ENCODE measurements at places on chromosomes 2 and 18. TPM values are rescaled to one million over a fixed set of nuclear protein-coding genes. Genes with fewer than 3 reads are reported as not detected.
A peak's percentile ranks its signal among the peaks of the same experiment; 100 is the strongest.

- H3K36me3 ChIP-seq = no peaks in the 10 kb centered on the region
- no peak overlapping the region for H3K27ac ChIP-seq
- peaks cover 3% of the 10 kb centered on the region for H3K27me3 ChIP-seq
- no peak overlapping the region for H3K4me3 ChIP-seq
- H3K4me1 ChIP-seq = no peaks in the 10 kb centered on the region
Observed at GRCh38 chr2:203799908-203800307, 67.7 kb upstream of the CTLA4 start.

GRCh38 chr2:88188748-88189147 lies 18.6 kb downstream of the THNSL2 start:
- H3K36me3 ChIP-seq = no peaks in the 10 kb centered on the region
- H3K4me3 ChIP-seq = no peak overlapping the region
- no peak for DNase-seq
- no peak overlapping the region for H3K27ac ChIP-seq
- peaks cover 5% of the 10 kb centered on the region for H3K27me3 ChIP-seq
- H3K4me1 ChIP-seq = no peaks in the 10 kb centered on the region

- no peaks in the 10 kb centered on the region for H3K36me3 ChIP-seq
- no peaks in the 10 kb centered on the region for H3K27me3 ChIP-seq
- H3K4me1 ChIP-seq = no peaks in the 10 kb centered on the region
- H3K4me3 ChIP-seq = no peak overlapping the region
- no peak for DNase-seq
Observed at GRCh38 chr18:7686278-7686677, 119.2 kb downstream of the PTPRM start.

DNA sequence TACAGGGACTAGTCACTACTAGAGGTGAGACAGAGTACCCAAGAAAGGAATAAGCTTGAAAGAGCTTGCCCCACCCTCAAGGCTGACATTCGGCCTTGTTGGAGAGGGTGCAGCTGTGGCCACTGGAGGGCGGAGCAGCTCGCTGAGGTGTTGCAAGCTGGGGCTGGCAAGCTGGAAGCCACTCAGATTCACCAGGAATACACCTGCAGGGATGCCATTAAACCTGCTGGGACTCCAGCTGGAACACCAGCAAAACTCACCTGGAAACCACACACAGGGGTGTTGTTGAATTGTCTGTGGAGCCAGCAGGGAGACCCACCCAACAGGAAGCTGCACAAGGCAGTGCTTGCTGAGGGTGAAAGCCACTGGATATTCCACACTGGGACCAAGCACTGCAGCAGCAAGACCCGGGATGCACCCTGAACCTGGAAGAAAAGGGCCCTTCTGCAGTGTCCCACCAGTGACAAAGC lies 26.1 kb downstream of the KCTD18 start:
- H3K27ac ChIP-seq = peak overlapping the region; percentile 46
- H3K36me3 ChIP-seq = peaks cover 11% of the 10 kb centered on the region
- no peaks in the 10 kb centered on the region for H3K27me3 ChIP-seq
- peak; percentile 32 for DNase-seq

DNA sequence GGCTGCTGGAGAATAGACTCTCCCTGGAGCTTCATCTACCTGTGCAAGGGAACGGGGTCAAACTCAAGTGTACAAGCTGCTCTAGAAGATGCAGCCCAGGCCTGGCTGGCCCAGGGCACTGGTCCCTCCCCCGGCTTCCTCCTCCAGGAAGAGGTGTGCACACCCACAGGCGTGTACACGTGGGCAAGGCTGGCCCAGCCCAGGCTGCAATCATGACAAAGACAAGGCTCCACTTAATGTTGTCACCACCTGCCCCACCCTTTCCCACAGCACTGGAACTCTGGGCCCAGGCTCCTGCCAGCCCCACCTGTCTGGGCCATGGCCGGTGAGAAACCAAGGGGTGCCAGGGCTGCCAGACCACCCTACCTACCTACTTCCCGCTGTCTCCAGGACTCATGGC lies 29.6 kb upstream of the ALPP start:
- H3K27ac ChIP-seq = no peak overlapping the region
- DNase-seq = no peak
- H3K4me3 ChIP-seq = no peak overlapping the region
- no peaks in the 10 kb centered on the region for H3K36me3 ChIP-seq
- H3K4me1 ChIP-seq = no peaks in the 10 kb centered on the region
- H3K27me3 ChIP-seq = peaks cover 11% of the 10 kb centered on the region

GRCh38 chr2:182240862-182241371 lies 185.9 kb downstream of the PDE1A start:
- H3K27me3 ChIP-seq = no peaks in the 10 kb centered on the region
- H3K4me3 ChIP-seq = no peak overlapping the region
- DNase-seq = no peak
- H3K27ac ChIP-seq = no peak overlapping the region
- H3K36me3 ChIP-seq = no peaks in the 10 kb centered on the region

DNA sequence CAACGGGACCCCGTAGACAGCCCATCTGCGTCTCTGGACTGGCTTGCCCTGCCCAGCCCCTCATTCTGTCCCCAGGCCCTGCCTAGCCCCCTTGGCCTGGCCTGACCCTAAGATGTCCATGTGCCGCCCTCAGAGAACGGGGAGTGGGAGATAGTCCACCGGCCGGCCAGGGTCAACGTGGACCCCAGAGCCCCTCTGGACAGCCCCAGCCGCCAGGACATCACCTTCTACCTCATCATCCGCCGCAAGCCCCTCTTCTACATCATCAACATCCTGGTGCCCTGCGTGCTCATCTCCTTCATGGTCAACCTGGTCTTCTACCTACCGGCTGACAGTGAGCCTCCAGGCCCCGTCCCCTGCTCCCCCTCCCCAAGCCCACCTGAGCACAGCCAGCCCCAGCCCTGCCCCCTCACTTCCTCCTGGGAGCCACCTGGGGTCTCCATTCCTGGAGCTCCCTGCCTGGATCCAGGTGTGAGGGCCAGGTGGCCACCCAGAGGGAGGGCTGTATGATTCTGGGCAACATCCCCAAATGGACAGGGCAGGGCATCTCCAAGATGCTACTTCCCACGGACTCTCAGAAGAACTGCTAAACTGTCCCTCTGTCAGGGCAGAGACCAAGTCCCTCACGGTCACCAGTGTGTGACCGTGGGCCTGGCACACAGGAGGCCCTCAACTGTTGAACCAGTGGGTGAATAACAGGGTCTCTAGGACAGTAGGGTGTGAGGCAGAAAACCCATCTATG lies 4.0 kb downstream of the CHRND start:
- no peak overlapping the region for H3K27ac ChIP-seq
- H3K4me1 ChIP-seq = no peaks in the 10 kb centered on the region
- H3K4me3 ChIP-seq = no peak overlapping the region
- H3K36me3 ChIP-seq = no peaks in the 10 kb centered on the region
- peaks cover 24% of the 10 kb centered on the region for H3K27me3 ChIP-seq

GRCh38 chr2:18456026-18456425 lies 104.4 kb downstream of the RDH14 start:
- no peak overlapping the region for H3K4me3 ChIP-seq
- no peak overlapping the region for H3K27ac ChIP-seq
- no peaks in the 10 kb centered on the region for H3K36me3 ChIP-seq

GRCh38 chr18:55232506-55232905 lies 273.2 kb upstream of the CCDC68 start:
- H3K27ac ChIP-seq = no peak overlapping the region
- DNase-seq = no peak
- H3K27me3 ChIP-seq = no peaks in the 10 kb centered on the region
- peaks cover 3% of the 10 kb centered on the region for H3K4me1 ChIP-seq
- peaks cover 15% of the 10 kb centered on the region for H3K36me3 ChIP-seq
- no peak overlapping the region for H3K4me3 ChIP-seq

- peaks cover 9% of the 10 kb centered on the region for H3K4me1 ChIP-seq
- no peak overlapping the region for H3K4me3 ChIP-seq
- no peak for DNase-seq
- H3K36me3 ChIP-seq = no peaks in the 10 kb centered on the region
- no peak overlapping the region for H3K27ac ChIP-seq
- peaks cover 5% of the 10 kb centered on the region for H3K27me3 ChIP-seq
Observed at GRCh38 chr18:51433881-51434280, 236.4 kb upstream of the MEX3C start.

- no peak overlapping the region for H3K27ac ChIP-seq
- H3K36me3 ChIP-seq = no peaks in the 10 kb centered on the region
- DNase-seq = no peak
Observed at GRCh38 chr2:56534321-56534720, 350.5 kb downstream of the CCDC85A start.

GRCh38 chr2:4018535-4018934 lies 315.2 kb downstream of the DCDC2C start:
- no peaks in the 10 kb centered on the region for H3K4me1 ChIP-seq
- no peak overlapping the region for H3K4me3 ChIP-seq
- H3K27ac ChIP-seq = no peak overlapping the region
- H3K36me3 ChIP-seq = peaks cover 3% of the 10 kb centered on the region

GRCh38 chr18:32595832-32596231 lies 125.2 kb upstream of the GAREM1 start:
- no peaks in the 10 kb centered on the region for H3K4me1 ChIP-seq
- no peak overlapping the region for H3K4me3 ChIP-seq
- H3K27me3 ChIP-seq = no peaks in the 10 kb centered on the region
- no peak for DNase-seq
- no peaks in the 10 kb centered on the region for H3K36me3 ChIP-seq
- no peak overlapping the region for H3K27ac ChIP-seq

GRCh38 chr2:85843543-85843942 lies 45.2 kb downstream of the ST3GAL5 start:
- no peak for DNase-seq
- peaks cover 26% of the 10 kb centered on the region for H3K36me3 ChIP-seq
- H3K27me3 ChIP-seq = no peaks in the 10 kb centered on the region
- no peak overlapping the region for H3K27ac ChIP-seq
- H3K4me3 ChIP-seq = no peak overlapping the region

DNA sequence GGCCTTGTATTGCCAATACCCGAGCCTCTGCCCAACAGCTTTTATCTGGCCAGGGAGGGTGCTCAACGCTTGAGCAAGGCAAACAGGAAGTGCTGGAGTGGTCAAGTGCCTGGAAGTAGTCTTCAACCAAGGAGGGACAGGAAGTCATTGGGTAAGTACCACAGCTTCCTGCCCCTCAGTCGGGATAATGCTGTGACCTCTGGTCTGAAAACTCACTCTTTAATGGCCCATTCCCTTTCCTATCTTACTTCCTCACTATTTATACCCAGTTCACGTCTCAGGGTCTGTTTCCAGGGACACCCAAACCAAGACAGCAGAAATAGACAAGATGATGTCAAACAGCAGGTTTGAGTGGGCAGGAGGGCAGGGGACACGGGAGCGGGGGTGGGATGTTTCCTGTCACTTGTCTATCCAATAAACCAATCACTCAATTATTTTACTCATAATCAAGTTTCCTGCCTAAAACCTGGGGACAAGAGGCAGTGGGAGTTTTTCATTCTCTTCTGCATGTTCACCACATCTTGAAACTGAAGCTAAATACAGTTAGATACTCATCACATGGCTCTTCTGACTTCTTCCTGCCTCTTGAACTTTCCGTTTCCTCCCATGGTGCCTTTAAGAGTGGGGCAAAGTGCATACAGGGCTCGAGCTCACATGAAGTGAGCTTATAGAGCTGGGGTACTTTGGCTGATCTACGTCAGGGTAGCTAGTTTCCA lies 68.9 kb upstream of the CAB39 start:
- H3K4me3 ChIP-seq = no peak overlapping the region
- no peak for DNase-seq
- no peaks in the 10 kb centered on the region for H3K36me3 ChIP-seq

DNA sequence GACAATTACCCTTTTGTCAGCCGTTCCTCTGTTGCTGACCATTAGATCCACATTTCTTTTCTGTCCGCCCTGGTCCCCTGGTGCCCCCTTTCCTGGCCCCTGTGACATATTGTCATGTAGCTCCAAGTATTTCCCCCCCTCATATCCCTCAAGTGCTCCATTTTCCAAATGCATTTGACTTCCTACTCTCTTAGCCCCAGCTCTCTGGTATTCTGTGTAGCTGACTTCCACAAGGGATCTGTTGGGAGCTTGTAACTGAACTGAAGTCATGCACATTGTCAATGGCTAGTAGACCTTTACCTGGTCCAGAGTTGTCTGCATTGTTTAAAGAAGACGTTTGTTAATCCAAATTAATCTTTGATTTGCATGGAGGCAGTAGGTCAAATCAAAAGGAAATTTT lies 34.8 kb downstream of the LIPG start:
- H3K36me3 ChIP-seq = peaks cover 5% of the 10 kb centered on the region
- peaks cover 29% of the 10 kb centered on the region for H3K4me1 ChIP-seq
- peak overlapping the region; percentile 43 for H3K27ac ChIP-seq
- H3K4me3 ChIP-seq = peak overlapping the region; percentile 27
- no peak for DNase-seq
- no peaks in the 10 kb centered on the region for H3K27me3 ChIP-seq

- no peaks in the 10 kb centered on the region for H3K36me3 ChIP-seq
- no peak for DNase-seq
- no peak overlapping the region for H3K27ac ChIP-seq
- no peaks in the 10 kb centered on the region for H3K4me1 ChIP-seq
Observed at GRCh38 chr2:28352610-28353195, 40.0 kb upstream of the FOSL2 start.

DNA sequence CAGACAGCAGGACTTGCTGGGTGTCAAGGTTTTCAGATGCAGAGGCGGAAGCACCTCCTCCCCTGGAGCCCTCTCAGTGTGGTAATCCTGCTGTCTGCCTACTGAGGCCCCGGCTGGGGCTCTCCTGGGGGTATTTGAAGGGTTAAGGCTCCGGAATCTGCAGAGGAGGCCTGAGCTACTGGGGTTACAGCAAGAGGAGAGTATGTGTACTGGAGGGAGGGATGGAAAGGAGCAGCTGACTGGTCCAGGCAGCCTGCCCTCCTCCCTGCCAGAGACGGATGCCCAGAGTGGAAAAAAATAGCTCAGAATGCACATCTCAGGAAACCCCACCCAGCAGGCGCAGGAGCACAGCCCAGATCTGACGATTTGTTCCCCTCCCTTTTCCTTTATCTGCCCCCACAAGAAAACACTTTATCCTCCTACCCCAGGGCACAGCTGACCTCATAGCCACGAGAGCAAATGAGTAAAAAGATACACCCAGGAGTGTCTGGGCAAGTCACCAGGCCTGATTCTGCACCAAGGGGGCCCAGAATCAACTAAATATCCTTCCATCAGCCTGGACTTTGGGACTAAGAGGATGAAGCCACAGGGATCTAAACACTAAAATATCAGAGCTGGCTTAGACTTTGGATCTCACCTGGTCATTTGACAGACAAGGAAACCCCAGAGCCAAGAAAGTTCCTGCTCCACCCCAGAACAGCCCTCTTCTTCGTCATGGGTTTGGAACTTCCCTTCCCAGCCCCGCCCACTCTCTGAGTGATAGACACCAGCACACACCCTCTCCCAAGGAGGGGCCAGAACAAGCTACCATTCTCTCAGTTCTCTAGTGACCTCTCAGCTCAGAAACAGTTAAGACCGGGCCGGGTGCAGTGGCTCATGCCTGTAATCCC lies 5.5 kb downstream of the TMBIM1 start:
- peak overlapping the region; percentile 96 for H3K27ac ChIP-seq
- peaks cover 71% of the 10 kb centered on the region for H3K4me1 ChIP-seq
- H3K36me3 ChIP-seq = peaks cover 1% of the 10 kb centered on the region
- no peak for DNase-seq
- H3K27me3 ChIP-seq = no peaks in the 10 kb centered on the region
- H3K4me3 ChIP-seq = peak overlapping the region; percentile 48

GRCh38 chr2:84925336-84925723 lies 19.9 kb downstream of the TMSB10 start:
- no peak overlapping the region for H3K4me3 ChIP-seq
- DNase-seq = no peak
- peaks cover 4% of the 10 kb centered on the region for H3K4me1 ChIP-seq

The TXNDC2 gene
- total RNA-seq = not detected

The RANBP2 gene
- total RNA-seq = 82.1 TPM

The ZNF24 gene
- 70.3 TPM for total RNA-seq

The REEP1 gene
- total RNA-seq = 14.2 TPM

The PDCD1 gene
- not detected for total RNA-seq

The LRATD1 gene
- 177 TPM for total RNA-seq

All from progenitor cell of endocrine pancreas (in vitro differentiated cells).